ENCODE measurements at places on chromosomes 2 and 18.

- no peak for DNase-seq
Measured at GRCh38 chr18:61870151-61870550, 22.7 kb downstream of the RNF152 start.

GRCh38 chr2:24435391-24436316 is 55.4 kb upstream of the NCOA1 start:
- no peak for DNase-seq

DNA sequence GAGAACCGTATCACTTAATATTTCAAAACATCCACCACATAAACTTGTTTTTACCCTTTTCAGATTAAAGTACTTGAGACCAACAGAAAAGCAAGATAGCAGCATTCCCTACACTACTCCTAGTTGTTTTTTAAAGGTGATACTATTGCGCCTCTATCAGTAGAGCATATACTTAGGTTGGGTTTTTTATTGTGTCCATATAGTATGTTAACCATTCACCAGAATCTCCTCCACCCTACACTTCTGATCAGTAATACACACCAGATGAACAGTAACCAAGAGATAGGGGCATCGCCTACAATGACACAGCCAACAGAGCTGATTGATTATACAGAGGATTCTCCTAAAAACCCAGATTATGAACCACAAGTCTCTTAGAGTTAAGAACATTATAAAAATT is 70.1 kb upstream of the ZNF385B start:
- no peak for DNase-seq

GRCh38 chr2:26880161-26880560 is 32.2 kb downstream of the DPYSL5 start:
- DNase-seq: no peak

DNA sequence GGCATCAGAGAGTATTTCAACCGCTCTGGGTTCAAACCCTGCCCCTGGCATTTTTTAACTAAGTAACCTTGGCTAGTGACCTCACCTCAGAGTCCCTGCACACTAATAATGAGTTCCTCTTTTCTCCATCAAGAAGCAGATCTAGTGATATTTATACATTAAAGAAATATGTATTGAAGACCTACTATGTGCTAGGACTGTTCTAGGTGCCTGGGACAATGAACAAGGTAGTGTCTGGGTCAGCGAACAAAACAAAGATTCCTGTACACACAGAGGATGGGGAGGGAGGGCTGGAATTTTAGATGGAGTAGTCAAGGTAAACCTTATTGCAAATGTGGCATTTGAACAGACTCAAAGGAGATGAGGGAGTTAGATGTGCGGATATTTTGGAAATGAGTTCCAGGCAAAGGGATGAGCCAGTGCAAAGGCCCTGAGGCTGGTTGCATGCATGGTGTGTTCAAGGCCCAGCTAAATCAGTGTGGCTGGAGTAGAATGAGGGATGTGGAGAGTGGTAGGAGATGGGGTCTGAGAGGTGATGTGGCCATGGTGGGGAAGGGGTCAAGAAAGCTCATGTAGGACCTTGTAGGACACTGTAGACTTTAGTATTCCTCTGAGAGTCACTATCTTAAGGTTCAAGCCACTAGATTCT is 57.6 kb upstream of the FZD7 start:
- DNase-seq: no peak

DNA sequence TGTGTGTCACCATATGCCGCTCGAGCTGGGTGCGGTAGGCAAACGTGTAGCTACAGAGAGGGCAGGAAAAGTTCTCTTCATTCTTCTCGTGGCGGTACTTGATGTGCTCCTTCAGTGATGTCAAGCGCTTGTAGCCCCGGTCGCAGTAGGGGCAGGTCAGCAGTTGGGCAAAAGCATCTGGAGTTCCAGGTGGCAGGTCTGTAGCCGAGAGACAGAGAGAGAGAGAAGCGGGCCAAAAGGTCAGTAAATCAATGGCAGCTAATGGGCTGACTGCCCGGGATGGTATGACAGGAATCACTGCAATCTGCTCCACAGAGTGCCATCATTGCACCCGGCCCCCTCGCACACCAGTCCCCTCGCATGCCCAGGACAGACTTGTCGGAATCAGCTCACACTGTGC is 116.0 kb downstream of the ZEB2 start:
- DNase-seq: no peak

DNA sequence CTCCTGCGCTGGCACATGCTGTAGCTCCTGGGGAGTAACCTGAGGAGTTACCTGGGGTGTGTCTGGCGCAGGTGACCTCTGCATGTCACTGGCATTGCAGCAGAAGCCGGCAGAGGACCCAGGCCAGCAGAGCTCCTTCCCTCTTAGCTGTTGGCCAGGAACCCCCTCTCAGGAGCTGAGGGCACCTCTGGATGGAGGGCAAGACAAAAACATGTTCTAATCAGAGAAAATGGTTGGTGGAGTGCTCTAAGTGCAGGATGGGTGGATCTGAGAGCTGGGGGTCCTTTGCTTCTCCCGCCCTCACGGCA is 44.9 kb upstream of the SNTG2 start:
- no peak for DNase-seq

GRCh38 chr2:29916571-29916970 is 4.8 kb downstream of the ALK start:
- no peak for DNase-seq

GRCh38 chr2:9364791-9365497 is 58.4 kb downstream of the ITGB1BP1 start:
- no peak for DNase-seq

- DNase-seq: no peak
Measured at GRCh38 chr2:216082117-216082711, 495 bp downstream of the TMEM169 start.

- no peak for DNase-seq
Measured at GRCh38 chr2:109399066-109399465, 214.7 kb downstream of the SEPTIN10 start.

DNA sequence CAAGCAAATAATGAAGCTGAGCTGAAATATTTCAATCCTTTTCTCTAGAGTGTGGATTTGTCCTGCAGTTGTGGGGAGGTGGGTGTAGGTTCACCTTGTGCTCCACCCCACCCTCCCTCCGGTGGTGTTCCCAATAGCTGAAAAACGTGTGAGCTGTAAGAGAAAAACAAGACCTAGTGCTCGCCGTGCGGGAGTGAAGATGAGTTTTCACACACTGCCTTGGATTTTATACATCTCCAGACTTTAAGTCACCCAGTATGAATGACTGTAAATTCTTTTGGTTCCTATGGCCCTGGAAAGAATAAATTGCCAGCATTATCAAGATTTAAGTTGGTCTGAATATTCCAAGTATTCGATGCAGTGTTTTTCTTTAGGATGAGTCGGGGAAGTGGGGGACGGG is 1.9 kb upstream of the SOX11 start:
- DNase-seq: no peak

- no peak for DNase-seq
Measured at GRCh38 chr2:95314964-95315611, 17.9 kb downstream of the KCNIP3 start.

- DNase-seq: no peak
Measured at GRCh38 chr2:240375024-240375645, 60.3 kb upstream of the GPC1 start.

- DNase-seq: no peak
Measured at GRCh38 chr2:138648606-138649005, 131.6 kb downstream of the NXPH2 start.

GRCh38 chr2:199812493-199812892 is 38.5 kb downstream of the FTCDNL1 start:
- no peak for DNase-seq

- no peak for DNase-seq
Measured at GRCh38 chr2:11481426-11481788, 15.4 kb upstream of the E2F6 start.

DNA sequence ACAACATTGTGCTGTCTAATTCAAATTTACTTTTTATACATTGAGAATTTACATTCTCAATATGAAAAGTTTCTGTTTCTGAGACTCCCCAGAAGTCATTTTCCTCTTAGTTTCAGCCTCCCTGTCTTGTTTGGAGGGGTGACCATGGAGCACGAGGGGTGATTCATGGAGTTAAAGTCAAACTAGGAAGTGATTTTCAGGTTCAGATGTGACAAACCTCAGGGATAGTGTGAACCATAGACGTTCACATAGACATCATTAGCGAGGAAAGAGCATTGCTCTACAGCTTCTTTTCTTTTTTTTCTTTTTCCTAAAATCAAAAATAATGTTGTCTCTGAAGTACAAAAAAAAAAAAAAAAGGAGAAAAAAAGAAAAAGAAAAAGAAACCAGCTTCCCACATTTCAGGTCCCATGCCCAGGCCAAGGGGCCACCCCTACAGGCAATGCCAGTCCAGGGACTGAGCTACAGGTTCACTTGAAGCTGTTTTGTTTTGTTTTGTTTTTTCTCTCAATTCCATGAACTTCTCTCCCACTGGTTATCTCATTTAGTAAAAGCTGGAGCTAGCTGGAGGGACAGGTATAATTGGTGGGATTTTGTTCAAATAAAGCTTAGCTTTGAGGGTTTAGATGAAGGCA is 18.1 kb upstream of the LCLAT1 start:
- no peak for DNase-seq

- DNase-seq: no peak
Measured at GRCh38 chr2:2886922-2887321, 490.7 kb downstream of the EIPR1 start.

DNA sequence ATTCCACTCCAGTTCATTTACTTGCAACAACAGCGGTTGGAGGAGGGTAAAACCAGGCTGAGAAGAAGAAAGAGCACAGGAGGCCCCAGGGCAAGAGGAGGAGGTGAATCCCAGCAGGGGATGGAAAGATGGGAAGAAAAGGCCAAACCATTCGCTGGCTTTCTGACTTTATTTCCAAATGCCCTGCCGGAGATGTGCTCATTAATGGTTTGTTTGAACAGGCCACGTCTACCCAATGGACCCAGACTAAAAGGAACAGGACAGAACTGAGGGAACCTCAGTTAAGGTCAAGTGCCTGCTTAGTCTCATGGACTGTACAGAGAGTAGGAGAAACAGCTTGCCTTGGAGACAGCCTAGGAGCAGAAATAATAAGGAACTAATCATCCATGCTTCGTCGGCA is 121.6 kb upstream of the NDUFV2 start:
- DNase-seq: no peak

- DNase-seq: no peak
Measured at GRCh38 chr2:221129657-221130056, 442.4 kb downstream of the EPHA4 start.

- DNase-seq: no peak
Measured at GRCh38 chr18:12291690-12292089, 16.4 kb upstream of the TUBB6 start.

DNA sequence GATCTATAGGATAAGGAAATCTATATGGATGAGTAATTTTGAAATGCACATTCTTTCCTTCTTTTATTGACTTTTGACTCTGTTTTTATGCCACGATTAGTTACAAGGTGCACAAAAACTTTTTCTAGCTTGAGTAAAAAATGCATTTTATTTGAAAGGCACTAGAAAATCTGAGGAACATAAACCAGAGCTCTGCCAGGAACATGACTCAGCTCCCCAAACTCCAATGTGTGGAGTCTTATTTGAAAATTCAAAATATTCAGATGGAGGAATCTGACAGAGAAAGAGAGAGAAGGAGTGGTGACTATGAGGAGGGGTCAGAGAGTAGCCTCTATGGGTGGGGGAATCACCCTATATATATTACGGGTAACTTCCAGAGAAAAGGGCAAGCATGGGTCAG is 231.0 kb downstream of the DCC start:
- DNase-seq: no peak

GRCh38 chr2:99697811-99698568 is 208.2 kb upstream of the REV1 start:
- DNase-seq: no peak

DNA sequence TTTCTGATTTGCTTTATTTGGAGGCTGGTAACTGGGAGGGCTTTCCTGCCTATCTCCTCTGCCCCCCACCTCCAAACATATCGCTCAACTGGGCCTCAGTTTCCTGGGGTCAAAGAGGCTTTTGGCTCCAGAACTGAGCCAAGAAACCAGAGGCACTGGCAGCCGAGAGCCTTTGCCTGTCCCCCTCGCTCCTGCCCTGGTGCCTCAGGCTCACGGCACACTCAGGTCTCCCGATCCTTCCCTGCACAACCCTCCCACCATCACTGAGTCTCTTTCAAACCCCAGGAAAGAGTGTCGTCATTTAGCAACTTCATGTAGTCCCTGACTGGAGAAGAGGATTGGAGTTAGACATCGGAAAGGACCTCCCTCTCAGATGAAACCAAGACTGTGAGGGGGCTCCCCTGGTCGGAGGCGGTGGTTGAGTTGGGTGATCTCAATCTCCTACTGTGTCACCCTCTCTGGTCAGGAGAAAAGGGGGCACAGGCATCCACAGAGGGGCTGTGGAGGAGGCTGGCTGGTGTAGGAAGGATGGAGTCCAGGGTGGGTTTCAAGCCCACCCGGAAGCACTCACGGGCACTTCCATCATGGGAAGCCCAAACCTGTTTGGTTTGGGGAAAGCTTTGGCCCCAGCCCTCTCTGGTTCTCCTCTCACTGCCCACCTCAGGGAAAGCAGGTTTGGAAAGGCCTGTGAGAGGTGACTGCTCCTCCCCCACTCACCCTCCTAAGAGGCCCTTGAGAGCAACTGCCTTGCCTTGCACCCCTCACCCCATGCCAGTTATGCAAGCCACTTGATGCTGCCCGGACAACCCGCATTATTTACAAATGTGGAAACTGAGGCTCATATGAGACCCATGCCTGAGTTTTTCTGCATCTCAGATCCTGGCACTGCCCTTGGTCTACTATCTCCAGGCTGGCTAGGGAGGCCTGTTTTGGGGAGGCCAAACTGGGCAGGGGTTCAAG is 62.3 kb downstream of the TNS1 start:
- DNase-seq: no peak

DNA sequence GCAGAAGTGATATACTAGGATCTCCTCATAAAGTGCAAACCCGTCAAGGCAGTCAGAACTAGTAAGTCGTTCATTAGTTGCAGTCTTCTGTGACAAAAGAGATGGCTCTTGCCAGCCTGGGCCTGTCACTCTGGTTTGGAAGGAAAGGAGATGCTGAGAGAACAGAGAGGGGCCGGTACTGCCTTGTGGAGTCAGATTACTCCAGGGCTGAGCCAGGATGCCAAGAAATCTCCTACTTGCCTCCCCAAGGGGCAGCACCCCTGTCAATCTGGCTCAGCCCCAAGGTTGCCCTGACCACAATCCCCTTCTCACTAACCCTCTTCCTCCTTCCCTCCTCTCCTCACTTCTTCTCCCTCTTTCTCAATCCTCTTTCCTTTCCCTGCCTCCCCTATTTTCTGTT is 62.9 kb upstream of the ASPRV1 start:
- DNase-seq: no peak

DNA sequence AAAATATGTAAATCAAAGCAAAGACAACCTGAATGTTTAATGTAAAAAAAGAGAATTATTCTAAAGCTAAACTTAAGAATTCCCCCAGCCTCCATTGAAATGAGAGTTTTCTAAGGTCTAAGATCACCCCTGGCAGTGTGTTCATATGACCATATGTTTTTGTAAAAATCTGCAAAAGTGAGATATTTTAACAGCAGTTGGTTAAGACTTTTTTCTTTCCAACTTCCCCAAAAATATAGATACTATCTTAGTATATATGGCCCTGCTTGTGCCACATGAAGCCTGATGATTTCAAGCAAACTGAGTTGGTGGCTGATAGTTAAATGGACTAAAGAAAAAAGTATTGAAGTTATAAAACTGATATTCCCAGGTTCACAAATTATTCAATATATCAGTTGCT is 35.4 kb downstream of the ZNF804A start:
- DNase-seq: no peak

- DNase-seq: no peak
Measured at GRCh38 chr2:184596819-184597411, 1.4 kb upstream of the ZNF804A start.

Data from CD4-positive, alpha-beta T cell treated with Interleukin-6 at 100 ng/mL for 8 hours (primary cell).